HCEC 1CT (cell line): ENCODE measurements at places on chromosomes 13 and 19.

GRCh38 chr19:51689751-51690453 is 3.2 kb upstream of the SPACA6 start:
- DNase-seq = peak; percentile 22

GRCh38 chr13:34034411-34034810 is 216.5 kb downstream of the RFC3 start:
- no peak for DNase-seq

GRCh38 chr19:10037809-10038208 is 24.5 kb downstream of the RDH8 start:
- no peak for DNase-seq

DNA sequence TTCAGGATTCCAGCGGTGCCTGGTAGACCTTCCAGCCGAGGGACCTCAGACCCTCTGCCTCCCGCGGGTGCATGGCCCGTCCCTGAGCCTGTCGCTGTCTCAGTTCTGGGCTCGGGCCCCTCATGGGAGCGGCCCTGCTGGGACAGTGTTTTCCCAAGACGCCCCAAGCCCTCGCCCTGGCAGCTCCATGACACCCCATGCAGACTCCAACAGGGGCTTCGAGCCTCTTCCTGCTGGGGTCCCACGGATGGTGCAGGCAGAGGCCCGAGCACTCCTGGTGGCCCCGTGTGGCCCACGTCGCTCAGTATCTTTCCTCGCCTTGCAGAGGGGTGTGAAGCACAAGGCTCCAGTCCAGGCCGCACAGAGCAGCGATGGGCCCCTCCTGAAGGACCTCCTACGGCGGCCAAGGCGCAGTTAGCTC is 88.8 kb upstream of the MCF2L start:
- DNase-seq = no peak

GRCh38 chr13:36814465-36814864 is 4.6 kb upstream of the RFXAP start:
- DNase-seq = no peak

DNA sequence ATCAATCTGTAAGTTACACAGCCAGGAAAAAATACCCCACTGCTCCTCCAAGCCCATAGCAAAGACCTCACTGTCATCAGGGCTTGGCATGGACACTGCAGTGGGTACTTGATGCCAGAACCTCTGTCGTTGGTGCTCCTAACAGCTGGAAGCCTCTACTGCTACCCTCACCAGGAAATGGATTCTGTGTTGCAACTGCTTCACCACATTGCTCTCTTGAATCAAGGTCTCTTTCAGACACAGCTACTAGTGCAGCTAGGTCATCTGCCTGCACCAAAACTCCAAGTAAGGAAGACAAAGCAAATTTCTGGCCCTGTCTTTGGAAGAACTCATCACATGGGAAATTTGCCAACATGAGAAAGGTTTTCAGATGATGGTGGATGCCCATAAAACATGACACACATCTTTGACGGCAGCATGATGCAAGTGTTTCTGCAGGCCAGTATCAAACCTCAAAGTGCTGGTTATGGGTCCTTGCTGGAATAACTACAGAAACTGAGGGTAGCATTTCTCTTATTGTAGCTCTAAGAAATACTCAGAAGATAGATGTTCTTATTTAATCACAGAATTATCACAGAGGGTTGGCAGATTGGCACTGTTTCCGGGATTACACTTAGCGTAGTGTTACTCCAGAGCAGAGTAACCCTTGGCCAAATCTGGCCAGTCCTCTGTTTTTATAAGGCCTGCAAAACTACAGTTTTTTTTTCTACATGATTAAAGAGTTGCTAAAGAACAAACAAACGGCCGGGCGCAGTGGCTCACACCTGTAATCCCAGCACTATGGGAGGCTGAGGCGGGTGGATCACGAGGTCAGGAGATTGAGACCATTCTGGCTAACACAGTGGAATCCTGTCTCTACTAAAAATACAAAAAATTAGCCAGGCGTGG is 12.9 kb upstream of the PCCA start:
- no peak for DNase-seq

DNA sequence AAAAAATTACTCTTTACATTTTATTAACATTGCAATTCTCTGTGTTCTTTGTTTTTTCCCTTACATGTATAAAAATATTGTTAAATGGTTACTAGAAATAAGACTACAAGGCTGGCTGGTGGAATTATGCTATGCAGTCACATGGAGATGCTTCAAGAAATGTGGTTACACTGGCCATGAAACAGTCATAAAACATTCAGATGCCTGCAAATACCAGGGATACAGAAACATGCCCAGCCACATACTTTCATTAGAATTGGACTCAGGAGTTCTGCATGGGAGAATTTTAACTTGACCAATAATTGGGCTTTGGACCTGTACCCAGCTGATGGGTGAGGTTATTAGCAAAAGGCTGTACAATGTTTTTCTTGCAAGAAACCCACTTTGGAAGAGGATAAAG is 1407.7 kb upstream of the SLC10A2 start:
- no peak for DNase-seq

DNA sequence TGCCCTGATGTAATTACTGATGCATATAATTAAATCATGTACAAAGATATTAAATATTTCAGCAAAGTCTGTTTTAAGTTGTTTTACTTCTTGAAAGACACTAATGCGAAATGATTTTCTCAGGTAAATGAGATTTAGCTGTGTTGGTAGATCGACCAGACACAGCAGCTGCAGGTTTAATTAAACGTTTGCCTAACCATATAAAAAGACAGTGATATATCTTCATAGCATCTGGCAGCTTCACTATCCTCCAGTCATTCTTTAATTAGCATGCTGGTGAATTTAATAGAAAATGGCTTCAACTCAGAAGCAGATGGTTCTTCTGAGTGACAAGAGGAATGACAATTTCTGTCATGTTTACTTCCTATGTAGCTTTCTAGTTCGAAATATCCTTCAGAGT is 69.3 kb downstream of the NHLRC3 start:
- no peak for DNase-seq

GRCh38 chr13:75566658-75567057 is 17.1 kb downstream of the UCHL3 start:
- DNase-seq = peak; percentile 62

DNA sequence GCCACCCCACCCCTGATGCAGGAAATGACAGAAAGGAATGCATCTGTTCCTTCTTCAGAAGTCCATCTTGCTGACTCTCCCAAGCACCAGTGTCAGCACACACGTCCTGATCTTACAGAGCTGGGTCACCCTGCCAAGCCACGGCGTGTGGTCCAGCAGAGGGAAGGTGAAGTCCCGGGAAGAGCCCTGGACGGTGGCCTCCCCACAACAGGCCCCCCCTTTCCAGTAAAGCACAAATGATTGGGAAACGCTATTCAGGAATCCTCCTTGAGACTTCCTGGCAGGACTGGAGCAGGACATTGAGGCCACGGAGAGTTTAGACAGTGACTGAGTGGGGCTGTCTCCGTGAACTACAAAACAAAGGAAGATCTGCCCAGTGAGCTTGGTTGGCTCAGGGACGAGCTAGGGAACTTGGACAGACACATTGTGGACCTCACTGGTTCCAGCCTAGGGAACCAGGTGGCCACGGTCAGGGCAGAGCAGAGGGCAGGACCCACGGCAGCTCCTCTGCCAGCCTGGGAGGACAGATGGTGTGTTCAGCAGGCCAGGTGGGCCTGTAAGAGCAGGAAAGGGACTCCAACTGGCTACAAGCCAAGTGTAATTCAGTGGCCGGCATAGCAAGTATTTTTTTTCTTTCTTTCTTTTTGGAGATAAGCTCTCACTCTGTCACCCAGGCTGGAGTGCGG is 41.7 kb downstream of the ELL start:
- peak; percentile 53 for DNase-seq

GRCh38 chr13:21674490-21675009 is 3.7 kb downstream of the FGF9 start:
- no peak for DNase-seq

DNA sequence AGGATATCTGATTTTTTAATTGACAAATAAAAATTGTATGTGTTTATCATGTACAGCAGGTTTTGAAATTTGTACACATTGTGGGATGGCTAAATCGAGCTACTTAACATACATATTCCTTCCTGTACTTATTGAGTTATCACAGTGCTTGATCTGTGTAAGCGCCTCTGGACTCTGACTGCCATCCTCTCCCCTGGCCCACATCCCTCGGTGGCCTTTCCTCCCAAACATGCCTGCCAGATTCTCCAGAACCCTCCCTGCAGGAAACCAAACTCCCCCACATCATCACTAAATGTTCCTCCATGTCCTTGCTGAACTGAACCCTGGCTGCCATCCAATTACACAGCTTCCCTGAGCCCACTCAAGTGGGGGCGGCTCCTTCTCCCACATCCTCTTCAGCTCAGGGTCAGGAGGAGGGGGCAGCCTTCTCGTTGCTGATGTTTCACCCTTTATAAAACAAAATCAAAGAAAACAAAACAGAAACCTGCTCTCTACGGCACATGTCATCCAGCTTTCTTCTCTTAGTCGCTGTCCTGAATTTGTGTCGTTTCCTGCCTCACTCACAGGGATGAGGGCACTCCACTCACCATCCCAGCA is 97.1 kb upstream of the SPATA13 start:
- DNase-seq = no peak

DNA sequence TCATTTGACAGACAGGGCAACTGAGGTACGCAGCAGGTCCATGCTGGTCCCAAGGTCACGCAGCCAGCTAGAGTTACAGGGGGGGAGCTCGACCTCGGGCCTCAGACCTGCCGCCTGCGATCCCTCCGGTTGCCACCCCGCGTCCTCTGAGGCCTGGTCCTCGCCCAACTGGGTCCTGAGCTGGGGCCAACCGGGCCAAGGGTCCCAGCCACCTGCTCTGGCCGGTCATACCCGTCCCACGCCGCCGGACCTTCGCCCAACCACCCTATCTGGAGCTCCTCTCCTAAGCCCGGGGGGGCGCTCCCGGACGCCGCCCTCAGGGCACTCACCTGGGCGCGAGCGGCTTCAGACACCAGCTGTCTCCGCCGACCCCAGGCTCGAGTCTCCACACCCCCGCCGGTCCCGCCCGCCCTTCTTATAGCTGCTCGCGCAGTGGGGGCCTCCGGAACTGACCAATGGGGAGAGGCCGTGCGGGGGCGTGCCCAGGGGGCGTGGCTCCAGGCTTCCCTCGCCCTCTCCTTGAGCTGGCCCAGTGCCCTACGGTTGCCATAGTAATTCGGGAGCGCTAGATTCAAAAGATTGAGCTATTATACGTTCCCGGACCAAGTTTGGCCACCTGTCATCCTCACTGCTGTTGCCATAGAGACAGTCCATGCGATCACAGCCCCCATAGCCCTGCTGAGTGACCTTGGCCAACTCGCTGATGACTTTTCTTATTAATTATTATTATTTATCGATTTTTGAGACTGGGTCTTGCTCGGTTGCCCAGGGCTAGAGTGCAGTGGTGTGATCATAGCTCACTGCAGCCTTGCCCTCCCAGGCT is at the start of gene PLIN5:
PLIN5 (minus strand) TSS at position 389 of the 823 bp plus-strand sequence. CDS start 1,150 bp downstream, outside the sequence.
- no peak for DNase-seq

- DNase-seq = no peak
Measured at GRCh38 chr13:49679246-49679645, 12.0 kb downstream of the EBPL start.
